ENCODE measurements at places on chromosomes 13 and 19. TPM values are rescaled to one million over a fixed set of nuclear protein-coding genes. Genes with fewer than 3 reads are reported as not detected.

GRCh38 chr13:111112196-111112595, 2.9 kb upstream of the ARHGEF7 start:
- no peaks in the 10 kb centered on the region for H3K36me3 ChIP-seq
- H3K4me1 ChIP-seq: peaks cover 5% of the 10 kb centered on the region
- no peak overlapping the region for H3K27ac ChIP-seq
- H3K27me3 ChIP-seq: peaks cover 32% of the 10 kb centered on the region
- DNase-seq: no peak

The ZNF471 gene
- total RNA-seq: 0.20 TPM

DNA sequence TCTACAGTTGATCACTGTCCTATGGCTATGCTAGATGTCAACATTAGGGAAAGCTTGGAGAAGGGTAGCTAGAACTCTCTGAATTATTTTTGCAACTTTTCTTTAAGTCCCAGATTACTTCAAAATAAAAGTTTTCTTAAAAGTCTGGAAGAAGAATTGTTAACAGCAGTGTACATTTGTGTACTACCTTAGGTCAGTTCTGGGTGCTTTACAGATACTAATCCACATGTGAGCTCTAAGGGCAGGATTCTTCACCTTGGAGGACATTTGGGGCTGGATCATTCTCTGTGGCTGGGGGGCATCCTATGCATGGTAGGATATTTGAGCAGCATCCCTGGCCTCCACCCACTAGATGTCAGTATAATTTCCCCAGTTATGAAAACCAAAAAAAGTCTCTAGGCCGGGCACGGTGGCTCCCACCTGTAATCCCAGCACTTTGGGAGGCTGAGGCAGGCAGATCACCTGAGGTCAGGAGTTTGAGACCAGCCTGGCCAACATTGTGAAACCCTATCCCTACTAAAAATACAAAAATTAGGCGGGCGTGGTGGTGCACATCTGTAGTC, 2.8 kb downstream of the BRME1 start:
- no peak overlapping the region for H3K27ac ChIP-seq
- peaks cover 16% of the 10 kb centered on the region for H3K4me1 ChIP-seq
- H3K36me3 ChIP-seq: no peaks in the 10 kb centered on the region
- no peak for DNase-seq

DNA sequence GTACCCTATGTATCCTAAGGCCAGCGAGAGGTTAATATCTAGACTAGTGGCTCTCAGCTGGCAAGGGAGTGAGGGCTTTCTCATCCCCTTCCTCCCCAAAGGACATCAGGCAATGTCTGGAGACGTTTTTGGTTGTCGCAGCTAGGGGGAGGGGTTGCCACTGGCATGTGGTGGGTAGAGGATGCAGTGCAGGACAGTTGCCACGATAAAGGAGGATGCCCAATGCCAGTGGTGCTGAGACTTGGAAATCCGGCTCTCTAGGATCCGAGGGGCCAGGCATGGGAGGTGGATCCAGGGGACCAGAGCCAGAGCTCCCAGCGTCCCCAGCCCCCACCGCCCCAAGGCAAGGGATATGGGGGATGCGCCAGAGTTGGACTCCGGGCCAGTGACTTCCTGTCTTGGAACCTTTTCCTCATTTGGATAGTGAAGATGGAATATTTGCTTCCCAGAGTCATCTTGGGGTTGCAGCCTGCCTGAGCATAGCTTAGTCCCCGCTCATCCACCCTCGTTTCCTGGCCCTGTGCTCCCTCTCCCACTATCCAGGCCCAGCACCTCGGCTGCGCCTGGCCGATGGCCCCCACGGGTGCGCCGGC, 4.9 kb downstream of the SSC5D start:
- H3K4me1 ChIP-seq: no peaks in the 10 kb centered on the region
- DNase-seq: no peak
- H3K27ac ChIP-seq: no peak overlapping the region
- no peaks in the 10 kb centered on the region for H3K27me3 ChIP-seq
- no peaks in the 10 kb centered on the region for H3K36me3 ChIP-seq

DNA sequence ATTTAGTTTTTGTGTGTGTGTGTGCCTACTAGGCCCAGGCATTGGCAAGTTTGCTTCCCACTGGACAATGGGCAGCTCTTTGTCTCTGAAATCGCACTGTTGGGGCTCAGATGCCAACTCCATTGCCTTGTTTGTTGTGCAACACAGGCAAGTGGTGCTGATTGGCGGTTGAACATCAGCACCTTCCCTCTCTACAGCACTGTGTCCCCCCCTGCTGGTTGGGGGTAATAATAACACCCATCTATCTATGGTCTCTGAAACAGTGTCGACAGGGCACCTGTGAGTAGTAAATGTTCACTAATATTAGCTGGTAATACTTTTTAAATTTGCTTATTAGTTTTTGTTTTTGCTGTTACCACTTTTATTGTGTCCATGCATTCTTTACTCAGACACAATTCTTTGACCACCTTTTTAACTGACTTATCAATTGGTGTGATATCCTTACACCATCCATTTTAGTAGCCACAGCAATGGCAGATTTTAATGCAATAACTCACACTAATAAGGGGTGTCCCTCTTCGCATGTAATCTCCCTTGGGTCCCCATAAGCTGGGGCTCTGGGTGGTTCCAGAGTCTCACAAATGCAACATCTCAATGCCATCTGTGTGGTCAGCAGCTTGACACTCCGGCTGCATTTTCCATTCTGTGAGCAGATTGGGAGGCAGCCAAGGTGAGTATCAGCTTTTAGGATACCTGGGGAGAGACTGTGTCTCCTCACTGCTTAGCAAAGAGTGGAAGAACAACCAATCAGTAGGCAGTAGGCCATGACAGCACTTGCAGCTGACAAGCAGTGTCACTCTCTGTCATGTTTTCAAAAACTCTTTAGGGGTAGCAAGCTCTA, 47.7 kb upstream of the UQCRFS1 start:
- H3K27ac ChIP-seq: no peak overlapping the region
- no peaks in the 10 kb centered on the region for H3K36me3 ChIP-seq
- no peak for DNase-seq

The PTGIR gene
- 1.7 TPM for total RNA-seq

GRCh38 chr19:43620061-43621001, 902 bp upstream of the ZNF428 start:
- no peaks in the 10 kb centered on the region for H3K27me3 ChIP-seq
- no peak for DNase-seq
- H3K36me3 ChIP-seq: no peaks in the 10 kb centered on the region
- peaks cover 21% of the 10 kb centered on the region for H3K4me1 ChIP-seq
- H3K4me3 ChIP-seq: peak overlapping the region; percentile 98
- peak overlapping the region; percentile 98 for H3K27ac ChIP-seq

GRCh38 chr19:42276284-42276683, 7.2 kb downstream of the CIC start:
- DNase-seq: no peak
- peak overlapping the region; percentile 11 for H3K4me3 ChIP-seq

DNA sequence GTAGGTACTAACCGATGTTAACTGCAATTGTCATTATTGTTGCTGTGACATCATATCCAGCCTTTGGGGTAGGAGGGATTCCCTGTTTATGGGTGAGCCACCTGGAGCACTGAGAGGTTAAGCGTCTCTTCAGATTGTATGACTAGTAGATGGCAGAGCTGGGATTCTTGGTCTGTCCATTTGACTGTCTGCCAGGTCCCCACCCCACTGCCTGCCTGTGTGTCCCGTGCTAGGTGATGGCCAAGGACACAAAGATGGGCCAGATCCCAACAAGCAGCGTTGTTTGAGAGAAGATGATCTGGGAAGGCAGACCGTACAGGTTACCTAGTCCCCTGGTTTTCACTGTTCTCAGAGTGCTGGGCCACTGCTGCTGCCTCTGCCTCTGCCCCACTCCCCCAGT, 16.6 kb downstream of the PPP2R1A start:
- no peak overlapping the region for H3K4me3 ChIP-seq
- peaks cover 21% of the 10 kb centered on the region for H3K4me1 ChIP-seq
- H3K36me3 ChIP-seq: peaks cover 23% of the 10 kb centered on the region
- DNase-seq: no peak
- H3K27ac ChIP-seq: no peak overlapping the region

DNA sequence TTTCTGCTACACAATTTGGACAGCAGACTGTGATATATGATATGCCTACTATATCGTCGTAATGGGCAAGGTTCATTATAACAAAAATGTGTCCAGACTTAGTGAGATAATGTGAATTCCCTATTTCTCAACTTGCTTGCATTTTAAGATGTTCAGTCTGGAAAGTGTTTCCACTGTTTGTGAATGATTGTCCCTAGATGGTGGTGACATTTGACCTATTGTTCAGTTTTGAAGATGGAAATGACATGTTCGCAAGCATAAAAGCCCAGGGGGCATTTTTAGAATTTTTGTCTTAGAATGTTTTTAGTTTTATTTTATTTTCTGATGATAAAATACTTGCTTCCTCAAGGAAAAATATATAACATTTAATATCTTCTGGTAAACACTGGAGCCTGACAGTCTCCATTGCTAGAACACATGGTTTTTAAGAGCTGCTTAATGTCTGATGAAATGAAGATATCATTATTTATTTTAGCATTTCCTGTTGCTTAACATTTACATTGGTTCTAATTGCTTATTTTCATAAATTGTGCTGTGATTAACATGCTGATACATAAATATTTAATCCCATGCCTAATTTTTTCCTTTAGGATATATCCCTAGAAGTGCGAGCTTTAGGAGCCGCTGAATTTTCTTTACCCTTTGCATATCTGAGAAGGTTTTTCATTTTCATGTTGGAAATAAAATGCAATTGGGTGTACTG, 27.1 kb downstream of the MBNL2 start:
- H3K36me3 ChIP-seq: no peaks in the 10 kb centered on the region
- DNase-seq: no peak
- no peak overlapping the region for H3K27ac ChIP-seq
- H3K4me1 ChIP-seq: peaks cover 14% of the 10 kb centered on the region
- H3K4me3 ChIP-seq: no peak overlapping the region
- H3K27me3 ChIP-seq: no peaks in the 10 kb centered on the region

- no peaks in the 10 kb centered on the region for H3K27me3 ChIP-seq
- H3K4me1 ChIP-seq: no peaks in the 10 kb centered on the region
- no peak for DNase-seq
- peak overlapping the region; percentile 28 for H3K4me3 ChIP-seq
- H3K36me3 ChIP-seq: peaks cover 4% of the 10 kb centered on the region
Observed at GRCh38 chr19:51600940-51601580, 29.1 kb downstream of the SIGLEC5 start.

DNA sequence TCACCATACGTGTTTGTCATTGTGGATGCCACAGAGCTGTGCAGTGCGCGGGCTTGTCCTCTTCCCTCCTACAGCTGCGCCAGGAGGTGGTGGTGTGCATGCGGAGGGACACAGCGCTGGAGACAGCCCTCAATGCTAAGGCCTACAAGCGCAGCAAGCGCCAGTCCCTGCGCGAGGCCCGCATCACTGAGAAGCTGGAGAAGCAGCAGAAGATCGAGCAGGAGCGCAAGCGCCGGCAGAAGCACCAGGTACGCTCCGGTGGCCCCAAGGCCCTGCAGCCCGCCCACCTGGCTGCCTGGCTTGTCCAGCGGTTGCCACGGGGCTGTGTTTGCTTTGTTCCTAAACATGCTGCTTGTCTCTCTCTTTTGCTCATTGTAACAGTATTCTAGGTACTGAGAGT, 30.2 kb downstream of the SMARCA4 start:
- peaks cover 11% of the 10 kb centered on the region for H3K36me3 ChIP-seq
- H3K4me3 ChIP-seq: no peak overlapping the region
- DNase-seq: peak; percentile 46
- no peak overlapping the region for H3K27ac ChIP-seq
- no peaks in the 10 kb centered on the region for H3K27me3 ChIP-seq
- no peaks in the 10 kb centered on the region for H3K4me1 ChIP-seq

GRCh38 chr19:31334101-31334848, 15.0 kb downstream of the TSHZ3 start:
- peaks cover 26% of the 10 kb centered on the region for H3K27me3 ChIP-seq
- no peak for DNase-seq
- peaks cover 13% of the 10 kb centered on the region for H3K4me1 ChIP-seq

The FGF22 gene
- not detected for total RNA-seq

DNA sequence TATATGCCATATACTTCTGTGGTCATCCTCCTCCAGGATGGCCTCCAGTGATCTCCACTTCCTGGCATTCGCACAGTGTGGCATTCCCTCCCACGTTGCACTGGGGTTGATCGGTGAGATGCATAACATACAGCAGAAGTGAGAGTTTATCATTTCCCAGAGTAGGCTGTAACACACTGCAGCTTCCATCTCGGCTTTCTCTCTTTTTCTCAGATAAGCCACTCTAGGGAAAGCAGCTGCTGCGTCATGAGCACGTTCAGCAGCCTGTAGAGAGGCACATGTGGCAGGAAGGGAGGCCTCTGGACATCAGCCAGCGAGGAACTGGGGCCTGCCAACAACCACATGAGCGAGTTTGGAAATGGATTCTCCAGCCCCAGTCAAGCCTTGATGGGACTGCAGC, 807.1 kb downstream of the DIAPH3 start:
- no peaks in the 10 kb centered on the region for H3K4me1 ChIP-seq
- H3K27me3 ChIP-seq: peaks cover 14% of the 10 kb centered on the region
- no peak overlapping the region for H3K27ac ChIP-seq
- no peaks in the 10 kb centered on the region for H3K36me3 ChIP-seq
- no peak overlapping the region for H3K4me3 ChIP-seq

DNA sequence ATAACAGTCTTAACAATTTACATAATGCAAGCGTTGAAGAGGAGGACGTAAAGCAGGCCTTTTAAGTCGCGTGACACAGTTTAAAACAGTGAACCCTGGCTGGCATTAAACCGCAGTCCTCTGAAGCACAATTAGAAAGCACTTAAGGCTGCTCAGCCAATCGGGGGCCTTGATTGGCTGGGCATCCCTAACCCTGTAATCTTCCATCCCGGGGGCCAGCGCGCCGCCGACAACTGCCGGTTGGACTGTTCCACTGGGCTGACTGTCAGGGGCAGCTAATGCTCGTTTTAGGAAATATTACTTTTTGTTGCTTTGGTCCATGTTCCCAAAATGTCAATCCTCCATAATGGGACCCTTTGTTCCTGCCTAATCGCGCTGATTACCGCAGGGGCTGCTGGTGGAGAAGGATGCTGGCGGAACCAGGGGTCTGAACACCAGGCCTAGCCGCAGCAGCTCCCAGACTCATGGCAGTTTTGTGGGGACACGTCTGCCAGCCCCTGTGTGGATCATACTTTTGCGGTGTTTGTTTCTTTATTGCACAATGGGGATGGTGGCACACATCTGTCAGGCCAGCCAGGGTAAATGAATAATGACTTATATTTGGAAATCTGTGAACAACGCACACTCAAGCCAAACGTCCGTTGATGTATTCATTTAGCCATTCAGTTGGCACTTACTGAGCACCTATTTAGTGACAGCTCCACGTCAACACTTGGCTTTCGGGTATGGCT, 127.1 kb upstream of the SPACA7 start:
- H3K27me3 ChIP-seq: peaks cover 4% of the 10 kb centered on the region
- no peaks in the 10 kb centered on the region for H3K4me1 ChIP-seq

DNA sequence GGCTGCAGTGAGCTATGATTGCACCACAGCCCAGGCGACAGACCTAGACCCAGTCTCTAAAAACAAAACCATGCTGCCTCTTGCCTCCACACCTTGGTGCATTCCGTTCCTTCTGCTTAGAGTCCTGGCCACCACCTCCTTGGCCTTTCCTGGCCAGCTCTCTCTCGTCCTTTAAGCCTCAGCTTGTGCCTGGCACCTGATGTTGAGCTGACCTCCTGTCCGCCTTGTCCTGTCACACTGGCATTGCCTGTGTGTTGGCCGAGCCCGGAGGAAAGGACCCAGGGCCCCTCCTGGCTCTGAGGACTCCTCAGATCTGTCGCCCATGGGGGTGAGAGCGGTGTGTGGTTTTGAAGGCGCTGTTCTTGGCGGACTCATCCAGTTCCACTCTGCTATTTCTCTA, 143.3 kb downstream of the STK24 start:
- no peak overlapping the region for H3K27ac ChIP-seq
- no peak overlapping the region for H3K4me3 ChIP-seq
- H3K27me3 ChIP-seq: peaks cover 3% of the 10 kb centered on the region
- H3K36me3 ChIP-seq: no peaks in the 10 kb centered on the region

GRCh38 chr13:114064450-114065140, 67.8 kb downstream of the RASA3 start:
- H3K36me3 ChIP-seq: no peaks in the 10 kb centered on the region
- H3K27ac ChIP-seq: peak overlapping the region; percentile 95
- peak overlapping the region; percentile 85 for H3K4me3 ChIP-seq
- peaks cover 64% of the 10 kb centered on the region for H3K4me1 ChIP-seq
- DNase-seq: no peak

Measured in natural killer cell treated with Interleukin-12 subunit alpha and Interleukin-12 subunit beta and Interleukin-15 and Interleukin-18, amount 100 ng/mL, for 72 hours (primary cell).